ENCODE measurements at places on chromosomes 4 and X.

GRCh38 chr4:83328521-83329187 lies 6.0 kb downstream of the HPSE start:
- no peak for DNase-seq

- DNase-seq: no peak
Measured at GRCh38 chrX:12614266-12614665, 176.9 kb upstream of the PRPS2 start.

DNA sequence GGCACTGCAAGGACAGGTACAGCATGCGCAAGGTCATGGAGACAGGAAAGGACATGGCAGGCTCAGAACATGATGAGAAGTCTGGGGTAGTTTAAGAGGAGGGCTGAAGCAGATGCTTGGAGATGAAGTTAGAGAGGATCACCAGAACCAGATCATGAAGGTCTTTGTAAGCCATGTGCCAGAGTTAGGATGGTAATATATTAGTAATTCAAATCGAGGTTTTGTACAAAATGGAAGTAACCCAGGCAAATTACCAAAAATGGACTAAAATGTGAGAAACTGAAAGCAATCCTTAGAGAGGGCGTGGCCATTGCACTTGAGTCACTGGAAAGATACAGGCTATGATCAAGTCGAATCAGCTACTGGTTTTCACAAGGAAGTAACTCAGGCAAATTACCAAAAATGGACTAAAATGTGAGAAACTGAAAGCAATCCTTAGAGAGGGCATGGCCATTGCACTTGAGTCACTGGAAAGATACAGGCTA lies 13.5 kb downstream of the RXFP1 start:
- no peak for DNase-seq

- DNase-seq: no peak
Measured at GRCh38 chr4:145842224-145842887, 96.3 kb downstream of the ZNF827 start.

Measured in CD4-positive, alpha-beta T cell treated with Interleukin-21 for 1 hour (primary cell).